ENCODE measurements at places on chromosomes 4 and X.

DNA sequence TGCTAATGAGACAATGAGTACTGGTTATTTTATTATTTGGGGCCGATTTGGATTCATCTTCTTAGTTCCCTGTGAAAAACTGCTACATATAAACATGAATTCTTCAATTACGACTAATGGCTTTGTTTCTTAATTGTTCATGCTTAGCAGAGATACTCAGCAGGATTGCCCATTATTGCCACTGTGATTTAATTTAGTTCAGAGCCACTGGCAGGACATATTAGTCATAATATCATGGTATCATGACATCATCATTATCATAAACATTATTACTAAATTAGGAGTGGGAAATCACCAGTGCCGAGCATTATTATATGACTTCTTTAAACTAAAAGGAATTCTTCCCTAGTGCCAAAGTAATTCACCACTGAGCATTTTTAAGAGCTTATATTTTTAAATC lies 201.4 kb downstream of the SPOCK3 start:
- DNase-seq, result no peak

DNA sequence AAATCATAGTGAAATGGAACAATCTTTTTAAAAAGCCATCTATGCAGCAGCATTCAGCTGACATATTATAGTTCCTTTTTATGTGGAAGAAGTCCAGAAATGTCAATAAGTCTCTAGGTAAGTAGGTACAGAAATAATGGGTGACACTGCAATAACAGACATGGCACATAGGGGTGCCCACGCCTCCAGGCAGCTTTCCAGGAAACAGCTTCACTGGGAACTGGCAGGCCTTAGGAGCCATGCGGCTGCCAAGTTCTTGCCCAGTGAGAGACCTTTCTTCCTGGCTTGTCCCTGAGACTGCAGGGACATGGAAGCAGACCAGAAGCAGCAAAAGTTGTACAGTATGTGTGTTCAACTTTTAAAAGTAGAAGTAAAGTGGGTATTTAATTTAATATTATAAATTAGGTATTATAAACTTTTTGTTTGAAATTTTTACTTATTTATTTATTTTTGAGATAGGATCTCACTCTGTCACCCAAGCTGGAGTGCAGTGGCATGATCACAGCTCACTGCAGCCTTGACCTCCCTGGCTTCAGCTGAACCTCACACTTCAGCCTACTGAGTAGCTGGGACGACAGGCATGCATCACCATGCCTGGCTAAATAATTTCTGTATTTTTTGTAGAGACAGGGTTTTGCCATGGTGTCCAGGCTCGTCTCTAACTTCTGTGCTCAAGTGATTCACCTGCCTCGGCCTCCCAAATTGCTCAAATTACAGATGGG lies 12.1 kb upstream of the ETNPPL start:
- no peak for DNase-seq

GRCh38 chrX:103503853-103504207 lies 15.5 kb downstream of the RAB40A start:
- DNase-seq, result no peak

GRCh38 chrX:103628386-103629317 lies at the start of gene TCEAL1:
TSS of gene TCEAL1 (plus strand) at chrX:103628975. CDS start at chrX:103629917, 942 bp downstream.
- DNase-seq, result no peak

DNA sequence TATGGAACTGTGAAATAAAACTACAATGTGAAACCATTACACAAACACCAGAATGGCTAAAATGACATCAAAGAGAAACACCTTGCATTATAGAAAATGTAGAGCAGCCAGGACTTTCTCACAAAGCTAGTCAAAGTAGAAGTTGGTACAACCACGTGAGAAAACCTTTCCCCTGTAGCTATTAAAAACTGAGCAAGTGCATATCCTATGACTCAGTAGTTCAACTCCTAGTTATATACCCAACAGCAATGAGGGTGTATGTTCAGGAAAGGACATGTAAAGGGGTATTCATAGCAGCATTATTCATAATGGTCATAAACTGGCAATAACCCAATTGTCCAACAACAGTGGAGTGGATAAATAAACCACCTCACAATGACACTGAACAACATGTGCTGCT lies 177.5 kb upstream of the NUDT10 start:
- DNase-seq, result no peak

- no peak for DNase-seq
Observed at GRCh38 chrX:18406531-18407266, 18.7 kb upstream of the CDKL5 start.

GRCh38 chr4:174537634-174538033 lies 15.3 kb upstream of the HPGD start:
- DNase-seq, result no peak

Data from vagina (tissue), 2 donors.